ENCODE measurements at places on chromosomes 3 and 15.

- DNase-seq, result no peak
These were observed 15.9 kb upstream of the HRH1 start for GRCh38 chr3:11138371-11138770.

DNA sequence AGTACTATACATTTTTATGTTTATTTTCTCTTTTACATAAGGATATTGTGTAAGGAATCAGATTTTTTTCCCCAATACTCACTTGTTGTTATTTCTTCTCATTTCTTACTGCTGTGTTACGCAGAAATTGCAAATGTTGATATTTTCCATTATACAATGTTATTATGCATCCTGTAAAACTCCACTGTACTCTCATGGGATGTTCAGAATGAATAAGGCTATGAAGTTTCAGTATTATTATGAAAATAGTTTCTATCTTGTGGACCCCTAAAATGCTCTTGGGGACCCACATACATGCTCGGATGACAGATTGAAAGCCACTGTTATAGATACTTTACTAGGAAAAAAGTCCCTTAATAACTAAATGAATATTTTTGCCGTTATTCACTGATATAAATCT, 329.4 kb downstream of the EPHA3 start:
- no peak for DNase-seq

- DNase-seq, result no peak
These were observed 329.8 kb upstream of the NAALADL2 start for GRCh38 chr3:174529298-174529697.

- peak; percentile 92 for DNase-seq
These were observed at the start of gene ACAD11 for GRCh38 chr3:132659365-132660051. ACAD11 (minus strand) TSS chr3:132659809; CDS start chr3:132659751, 58 bp downstream.

DNA sequence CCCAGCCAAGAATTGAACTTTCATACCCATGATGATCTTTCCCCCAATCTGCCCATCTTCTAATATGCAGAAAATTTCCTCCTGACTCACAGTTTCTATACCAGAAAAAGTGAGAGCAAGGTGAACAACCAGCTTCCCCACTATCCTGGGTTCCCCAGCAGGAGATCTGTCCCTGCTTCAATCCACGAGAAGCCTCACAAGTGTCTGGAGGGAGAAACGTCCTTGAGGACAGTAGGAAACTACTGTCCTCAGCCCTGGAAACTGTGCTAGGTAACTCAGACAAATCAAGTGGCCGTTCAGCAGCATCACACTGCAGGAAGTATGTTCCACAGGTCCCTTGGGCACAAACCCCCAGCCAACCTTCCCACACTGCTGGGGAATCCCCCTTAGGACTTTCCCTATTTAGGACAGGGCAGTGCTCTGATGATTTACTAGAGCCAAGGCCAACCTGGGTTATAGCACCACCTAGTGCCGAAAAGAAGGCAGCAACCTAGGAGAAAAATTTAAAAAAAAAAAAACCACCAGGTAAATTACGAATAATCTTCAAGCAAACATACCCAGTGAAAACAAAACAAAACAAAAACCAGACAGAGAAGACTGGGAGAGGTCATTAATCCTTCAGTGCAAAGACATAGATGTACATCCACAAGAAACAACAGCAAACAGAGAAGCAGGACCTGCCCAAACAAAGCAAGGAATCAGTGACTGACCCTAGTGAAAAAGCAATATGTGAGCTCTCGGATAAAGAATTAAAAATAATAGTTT, 36.0 kb downstream of the MORC1 start:
- no peak for DNase-seq

GRCh38 chr15:62099094-62099601, 32.4 kb downstream of the C2CD4A start:
- DNase-seq, result no peak

- DNase-seq, result no peak
These were observed 1.9 kb upstream of the C3orf49 start for GRCh38 chr3:63817225-63817624.

Data from posterior vena cava (tissue), 2 donors.